ENCODE measurements at places on chromosomes 2 and 18. TPM values are rescaled to one million over a fixed set of nuclear protein-coding genes. Genes with fewer than 3 reads are reported as not detected.

GRCh38 chr2:229669841-229670240 is 44.5 kb downstream of the DNER start:
- DNase-seq = no peak

DNA sequence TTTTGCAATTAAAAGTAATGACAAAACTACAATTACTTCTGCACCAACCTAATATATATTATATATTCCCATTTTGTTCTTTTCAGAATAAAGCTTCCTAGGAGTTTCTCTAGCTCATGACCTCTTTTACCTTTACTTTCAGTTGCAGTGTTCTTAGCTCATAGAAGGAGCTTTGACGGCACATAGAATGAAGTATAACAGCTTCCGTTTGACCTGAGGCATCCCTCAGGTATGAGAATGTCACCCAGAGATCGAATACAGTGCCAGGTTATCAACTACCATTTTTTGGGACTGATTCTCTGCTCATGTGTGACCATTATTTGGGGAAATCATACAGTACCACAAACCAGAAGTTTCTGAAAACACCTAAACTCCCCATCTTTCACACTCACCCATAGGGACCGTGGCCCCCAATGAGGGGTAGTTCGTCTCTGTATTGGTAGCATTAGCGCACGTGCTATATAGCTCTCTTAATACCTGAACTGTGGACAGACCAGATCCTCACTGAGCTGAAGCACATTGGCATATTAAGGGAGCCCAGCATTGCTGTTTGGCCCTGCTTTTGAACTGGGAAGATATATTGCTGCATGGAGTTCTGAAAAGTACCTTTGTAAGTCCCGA is 123.0 kb downstream of the SPTBN1 start:
- no peak for DNase-seq

DNA sequence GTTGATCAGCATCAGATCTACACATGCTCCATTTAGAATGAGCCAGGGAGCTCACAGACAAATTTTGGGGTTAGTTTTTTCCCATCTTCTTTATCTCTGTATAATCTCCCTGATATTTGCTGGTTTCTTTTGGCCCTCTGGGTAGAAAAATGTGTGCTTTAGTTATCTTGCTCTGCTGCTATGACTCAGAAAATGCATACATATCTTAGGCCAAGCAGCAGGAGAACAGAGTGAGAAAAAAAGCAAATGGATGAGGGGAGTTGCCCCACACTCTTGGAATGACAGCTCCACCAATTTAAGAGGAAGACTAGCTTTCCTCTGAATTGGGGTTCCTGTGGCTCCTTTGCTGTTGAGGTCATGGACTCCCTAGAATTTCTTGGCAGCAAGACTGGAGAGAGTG is 331.8 kb downstream of the KCNJ3 start:
- no peak for DNase-seq

- DNase-seq = no peak
These were observed 70.8 kb upstream of the STK17B start for GRCh38 chr2:196242131-196242620.

DNA sequence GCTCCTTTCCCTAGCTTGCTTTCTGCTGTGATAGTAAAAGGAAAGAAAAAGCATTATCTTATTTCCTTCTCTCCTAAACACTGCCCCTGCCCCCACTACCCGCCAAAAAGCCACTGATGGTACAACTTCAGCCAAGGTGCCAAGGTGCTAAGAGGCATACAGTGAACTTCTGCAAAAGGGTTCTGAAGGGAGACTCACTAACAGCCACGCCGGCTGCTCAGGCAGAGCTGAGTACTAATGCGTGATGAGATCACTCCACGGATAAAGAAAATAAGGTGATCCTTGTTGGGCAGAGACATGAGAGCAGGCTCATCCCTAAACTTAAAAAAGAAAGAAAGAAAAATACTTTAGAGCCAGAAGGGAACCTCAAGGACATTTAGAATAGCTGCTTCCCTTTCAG is 60.5 kb upstream of the PXDN start:
- DNase-seq = no peak

THSD7B gene
- 13.8 TPM for total RNA-seq

ANO7 gene
- 0.44 TPM for total RNA-seq

ACMSD gene
- total RNA-seq = not detected
